ENCODE measurements at places on chromosomes 7 and 10.

DNA sequence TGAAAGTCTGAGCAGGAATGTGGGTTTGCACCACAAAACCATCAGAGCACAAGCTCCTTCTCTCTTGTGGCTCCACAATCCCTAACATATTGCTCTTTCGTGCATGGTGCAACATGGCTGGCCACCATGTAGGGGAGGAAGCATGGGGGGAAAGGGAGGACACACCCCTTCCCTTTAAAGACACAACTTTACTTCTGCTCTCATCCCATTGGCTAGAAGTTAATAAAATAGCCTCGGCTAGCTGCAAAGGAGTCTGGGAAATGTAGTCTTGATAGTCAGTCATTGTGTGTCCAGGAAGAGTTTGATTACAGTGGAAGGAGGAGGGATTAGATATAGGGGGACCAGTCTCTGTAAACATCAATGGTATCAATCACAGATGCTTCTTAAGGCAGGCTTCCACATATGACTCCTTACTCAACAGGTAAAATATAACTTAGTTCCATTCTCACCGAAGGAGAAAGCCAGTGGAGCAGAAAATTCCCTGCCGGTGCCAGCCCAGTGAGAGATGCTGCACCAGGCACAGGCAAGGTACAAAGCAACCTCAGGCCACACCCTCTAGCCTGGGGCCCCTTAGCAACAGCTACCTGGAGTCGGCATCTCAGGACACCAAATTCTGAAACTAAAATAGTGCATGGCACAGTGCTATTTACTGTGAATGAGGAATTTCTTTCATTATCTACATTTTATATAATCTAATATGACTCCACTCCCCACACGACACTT, 124.7 kb upstream of the CTBP2 start:
- DNase-seq, result no peak

- DNase-seq, result no peak
Observed at GRCh38 chr10:103852189-103852711, 3.1 kb downstream of the SH3PXD2A start.

DNA sequence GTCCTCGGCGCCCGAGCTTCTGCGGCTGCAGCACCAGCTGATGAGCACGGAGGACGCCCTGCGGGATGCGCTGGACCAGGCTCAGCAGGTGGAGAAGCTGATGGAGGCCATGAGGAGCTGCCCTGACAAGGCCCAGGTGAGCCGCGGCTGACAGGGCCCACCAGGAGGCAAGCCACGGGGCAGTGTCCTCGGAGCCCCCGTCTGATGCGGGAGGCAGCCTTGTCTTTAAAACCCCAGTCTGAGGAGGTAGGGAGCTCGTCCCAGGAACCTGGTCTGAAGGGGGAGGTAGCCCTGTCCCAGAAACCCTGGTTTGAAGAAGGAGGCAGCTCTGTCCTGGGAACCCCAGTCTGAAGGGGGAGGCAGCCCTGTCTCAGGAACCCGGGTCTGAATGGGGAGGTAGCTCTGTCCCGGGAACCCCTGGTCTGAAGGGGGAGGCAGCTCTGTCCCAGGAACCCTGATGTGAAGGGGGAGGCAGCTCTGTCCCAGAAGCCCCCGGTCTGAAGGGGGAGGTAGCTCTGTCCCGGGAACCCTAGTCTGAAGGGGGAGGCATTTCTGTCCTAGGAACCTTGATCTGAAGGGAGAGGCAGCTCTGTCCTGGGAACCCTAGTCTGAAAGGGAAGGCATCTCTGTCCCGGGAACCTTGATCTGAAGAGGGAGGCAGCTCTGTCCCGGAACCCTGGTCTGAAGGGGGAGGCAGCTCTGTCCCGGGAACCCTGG, 53.1 kb upstream of the GTF2IRD1 start:
- DNase-seq, result no peak

DNA sequence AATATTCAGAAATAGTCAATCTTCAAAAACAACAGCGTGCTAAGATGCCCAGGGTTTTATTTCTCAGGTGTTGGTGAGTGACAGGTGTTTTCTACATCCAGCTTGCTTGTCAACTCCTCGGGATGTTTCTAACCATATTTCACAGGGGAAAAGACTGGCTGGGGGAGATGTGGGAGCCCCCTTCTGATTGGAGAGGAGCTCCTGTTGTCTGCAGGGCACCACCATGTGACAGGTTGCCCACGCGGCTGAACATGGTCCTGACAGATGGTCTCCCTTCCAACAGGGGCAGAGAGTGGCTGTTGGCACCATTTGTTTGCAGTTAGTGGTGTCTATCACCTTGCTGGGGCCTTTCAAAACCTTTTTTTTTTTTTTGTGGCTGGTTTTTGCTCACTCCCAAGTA, 16.5 kb upstream of the GPR26 start:
- DNase-seq, result no peak

- DNase-seq, result peak; percentile 87
Observed at GRCh38 chr10:17228091-17229015, at the start of gene VIM. Gene VIM (plus strand): TSS chr10:17228241. CDS start chr10:17229423, 1,182 bp downstream.

DNA sequence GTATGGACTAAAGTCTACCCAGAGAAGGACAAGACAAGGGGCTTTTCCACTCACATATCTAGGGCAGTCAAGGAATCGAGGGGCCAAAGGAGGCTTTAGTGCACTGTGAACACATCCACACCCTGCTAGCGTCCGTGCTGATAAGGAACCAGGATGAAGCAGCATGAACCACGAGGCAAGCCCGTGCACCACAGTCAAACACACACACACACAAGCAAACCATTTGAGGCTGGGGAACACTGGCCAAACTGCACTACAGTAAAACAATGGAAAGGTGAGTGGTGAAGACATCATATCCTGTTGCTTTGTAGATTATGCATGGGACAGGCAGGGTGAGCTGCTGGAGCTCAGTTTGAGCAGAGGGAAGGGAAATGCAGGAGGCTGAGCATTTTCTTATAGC, 177.4 kb upstream of the CDCA7L start:
- DNase-seq, result no peak

DNA sequence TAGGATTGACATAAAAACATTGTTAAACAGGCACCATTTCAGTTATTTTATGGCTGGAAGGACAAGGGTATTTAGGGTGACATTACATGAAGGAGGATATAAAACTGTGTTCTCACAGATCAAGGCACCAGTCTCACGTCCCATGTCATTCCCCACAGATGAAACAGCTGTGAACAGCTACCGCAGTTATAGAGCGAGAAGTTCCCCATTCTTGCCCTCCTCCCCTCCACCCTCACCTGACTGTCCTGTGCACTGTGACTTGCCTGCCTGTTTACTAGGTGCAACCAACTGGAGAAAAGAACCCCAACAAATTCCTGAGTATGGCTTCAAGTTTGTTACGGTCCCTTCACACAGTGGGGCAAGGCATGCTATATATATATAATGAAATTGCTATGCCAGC, 141.6 kb downstream of the SND1 start:
- no peak for DNase-seq

DNA sequence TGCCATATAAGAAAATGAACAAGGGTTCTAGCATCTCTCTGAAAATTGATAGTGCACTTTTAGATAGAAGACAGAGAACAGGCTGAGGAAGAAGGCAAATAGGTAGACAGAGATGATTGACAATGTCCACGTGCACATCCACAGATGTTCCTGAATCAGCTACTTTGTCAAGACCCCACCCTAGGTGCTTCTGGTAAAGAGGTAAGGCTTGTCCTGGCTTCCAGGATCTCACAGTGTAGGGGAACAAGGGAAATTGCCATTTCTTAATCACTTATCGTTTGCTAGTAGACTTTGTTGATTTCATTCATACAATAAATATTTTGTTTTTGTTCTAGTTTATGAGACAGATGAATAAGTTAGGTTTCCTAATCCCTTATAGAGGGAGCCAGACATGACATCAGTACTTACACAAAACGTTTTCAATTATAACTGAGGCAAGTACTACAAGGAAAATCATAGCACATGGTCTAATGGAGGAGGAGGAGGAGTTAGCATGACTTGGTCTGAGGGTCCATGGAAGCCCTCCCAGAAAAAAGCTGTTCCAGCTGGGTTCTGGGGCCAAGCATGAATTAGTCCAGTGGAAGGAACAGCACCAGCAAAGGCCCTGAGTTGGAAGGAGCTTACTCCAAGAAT, 115.9 kb upstream of the ARID5B start:
- no peak for DNase-seq

DNA sequence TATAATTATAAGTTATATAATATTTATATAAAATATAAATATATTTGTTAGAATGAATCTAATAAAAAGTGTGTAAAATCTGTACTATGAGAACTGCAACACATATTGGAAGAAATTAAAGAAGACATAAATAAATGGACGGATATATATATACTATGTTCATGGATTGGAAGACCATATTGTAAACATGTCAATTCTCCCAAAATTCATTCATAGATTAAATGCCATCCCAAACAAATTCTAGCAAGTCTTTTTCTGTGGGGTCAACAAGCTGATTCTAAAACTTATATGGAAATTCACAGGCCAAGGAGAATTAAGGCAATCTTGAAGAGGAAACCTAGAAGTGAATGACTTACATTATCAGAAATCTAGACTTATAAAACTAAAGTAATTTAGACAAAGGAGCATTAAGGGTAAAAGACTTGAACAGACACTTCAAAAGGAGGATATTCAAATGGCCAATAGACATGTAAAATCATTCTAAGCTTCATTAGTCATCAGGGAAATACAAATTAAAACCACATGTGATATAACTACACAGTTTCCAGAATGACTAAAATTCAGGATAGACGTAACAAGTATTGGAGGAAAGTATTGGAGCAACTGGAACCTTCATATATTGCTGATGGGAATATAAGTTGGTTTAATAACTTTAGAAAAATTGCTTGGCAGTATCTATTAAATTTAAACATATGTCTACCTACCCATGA, 225.9 kb downstream of the EMX2 start:
- no peak for DNase-seq

GRCh38 chr10:73408061-73408460, 5.8 kb downstream of the ANXA7 start:
- no peak for DNase-seq

GRCh38 chr7:95056107-95056739, 148.8 kb downstream of the PPP1R9A start:
- no peak for DNase-seq

- DNase-seq, result no peak
Observed at GRCh38 chr10:77509391-77509790, 128.2 kb downstream of the KCNMA1 start.

DNA sequence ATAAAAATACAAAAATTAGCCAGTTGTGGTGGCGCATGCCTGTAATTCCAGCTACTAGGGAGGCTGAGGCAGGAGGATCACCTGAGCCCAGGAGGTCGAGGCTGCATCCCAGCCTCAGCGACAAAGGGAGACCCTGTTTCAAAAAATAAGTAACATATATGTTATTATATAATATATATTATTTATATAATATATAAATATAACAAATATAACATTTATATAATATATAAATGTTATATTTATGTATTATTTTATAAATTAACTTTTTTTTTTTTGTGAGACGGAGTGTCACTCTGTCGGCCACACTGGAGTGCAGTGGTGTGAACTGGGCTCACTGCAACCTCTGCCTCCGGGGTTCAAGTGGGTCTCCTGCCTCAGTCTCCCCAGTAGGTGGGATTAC, 1.5 kb upstream of the POR start:
- no peak for DNase-seq

DNA sequence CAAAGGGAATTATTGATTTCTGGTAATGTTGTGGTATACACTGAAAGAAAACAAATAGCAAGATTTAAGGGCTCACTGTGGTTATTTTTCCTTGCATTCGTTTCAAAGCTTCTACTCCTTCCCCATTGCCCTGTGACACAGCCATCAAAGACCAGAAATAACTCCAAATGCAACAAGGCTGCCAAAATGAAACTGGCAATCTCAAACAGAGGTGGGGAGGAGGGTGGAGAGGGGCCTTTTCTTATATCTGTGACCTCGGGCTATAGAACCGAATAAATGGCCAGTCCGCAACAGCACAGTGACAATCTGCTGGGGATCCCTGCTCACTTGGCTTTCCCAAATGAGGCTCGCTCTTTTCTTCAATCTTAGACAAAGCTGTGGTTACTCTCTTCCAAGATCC, 17.4 kb upstream of the SPOCK2 start:
- DNase-seq, result no peak

- DNase-seq, result no peak
Observed at GRCh38 chr10:114483575-114483974, 79.3 kb upstream of the AFAP1L2 start.

- DNase-seq, result no peak
Observed at GRCh38 chr10:86218160-86218559, 148.4 kb downstream of the GRID1 start.

- no peak for DNase-seq
Observed at GRCh38 chr7:43585562-43585961, 2.7 kb downstream of the STK17A start.

- DNase-seq, result peak; percentile 54
Observed at GRCh38 chr7:29921404-29922010, 68.1 kb downstream of the SCRN1 start.

Data from activated T-cell treated with anti-CD3 and anti-CD28 coated beads, Interleukin-2, amount 50 U/mL, for 72 hours (primary cell).